Caco-2 (cell line): ENCODE measurements at places on chromosomes 2 and 18. TPM values are rescaled to one million over a fixed set of nuclear protein-coding genes. Genes with fewer than 3 reads are reported as not detected.
A peak's percentile ranks its signal among the peaks of the same experiment; 100 is the strongest.

GRCh38 chr2:198054299-198054698 is 249.9 kb downstream of the PLCL1 start:
- no peaks in the 10 kb centered on the region for H3K4me1 ChIP-seq
- H3K36me3 ChIP-seq, result no peaks in the 10 kb centered on the region
- no peaks in the 10 kb centered on the region for H3K27me3 ChIP-seq
- DNase-seq, result peak; percentile 51

GRCh38 chr2:7034303-7034702 is 117.1 kb downstream of the RNF144A start:
- H3K27me3 ChIP-seq, result no peaks in the 10 kb centered on the region
- H3K36me3 ChIP-seq, result no peaks in the 10 kb centered on the region
- no peak overlapping the region for H3K4me3 ChIP-seq
- H3K4me1 ChIP-seq, result no peaks in the 10 kb centered on the region

KCNE4 gene
- total RNA-seq, result not detected in 2 replicates

CXCR4 gene
- 1.00 and 1.4 TPM in 2 replicates for total RNA-seq

- H3K4me1 ChIP-seq, result no peaks in the 10 kb centered on the region
- H3K4me3 ChIP-seq, result no peak overlapping the region
- no peak for DNase-seq
- no peaks in the 10 kb centered on the region for H3K27me3 ChIP-seq
- H3K27ac ChIP-seq, result no peak overlapping the region
Observed at GRCh38 chr18:36387310-36387709, 89.8 kb downstream of the FHOD3 start.

GRCh38 chr18:32373995-32374394 is 96.7 kb downstream of the GAREM1 start:
- no peak overlapping the region for H3K4me3 ChIP-seq
- no peak overlapping the region for H3K27ac ChIP-seq
- DNase-seq, result no peak
- no peaks in the 10 kb centered on the region for H3K36me3 ChIP-seq
- H3K4me1 ChIP-seq, result peaks cover 19% of the 10 kb centered on the region

DNA sequence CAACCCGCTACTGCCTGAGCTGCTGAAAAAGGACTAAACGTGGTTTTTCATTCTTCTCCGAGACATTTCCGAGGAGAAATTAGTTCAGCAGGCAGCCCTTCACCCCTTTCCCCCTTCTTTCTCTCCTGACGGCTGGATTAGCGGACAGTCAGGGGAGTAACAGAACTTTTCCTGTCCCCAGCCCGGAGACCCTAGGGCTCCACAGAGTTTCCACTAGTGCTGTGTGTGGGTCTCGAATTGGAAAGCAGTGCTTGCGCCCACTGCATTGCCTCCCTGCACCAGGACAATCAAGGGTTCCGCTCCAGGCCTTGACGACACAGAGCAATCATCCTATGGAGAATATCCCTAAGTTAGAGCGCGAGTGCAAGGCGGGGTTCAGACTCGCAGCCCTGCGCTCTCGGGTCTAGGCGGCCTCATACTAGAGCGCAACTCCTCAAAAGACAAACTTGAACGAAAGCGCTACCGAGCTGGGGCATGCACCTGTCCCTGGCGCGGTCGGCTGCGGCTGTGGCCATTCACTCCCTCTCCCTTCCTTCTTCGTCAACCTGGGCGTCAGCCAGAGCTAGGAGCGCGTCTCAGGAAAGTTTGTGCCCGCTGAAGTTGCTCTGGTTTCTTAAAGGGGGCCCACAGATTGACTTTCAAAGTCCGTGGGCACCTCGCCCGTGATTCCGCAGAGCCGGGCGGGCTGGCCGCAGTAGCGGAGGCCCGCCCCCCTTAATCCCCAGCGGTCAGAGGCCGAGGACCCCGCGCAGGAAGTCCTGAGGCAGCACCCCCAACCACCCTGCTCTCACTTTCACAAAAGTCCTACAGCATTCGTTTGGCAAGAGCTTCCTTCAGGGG is 801 bp downstream of the OSR1 start:
- H3K27ac ChIP-seq, result no peak overlapping the region
- H3K27me3 ChIP-seq, result no peaks in the 10 kb centered on the region
- no peaks in the 10 kb centered on the region; the same call in 1 of the 2 replicates for H3K4me1 ChIP-seq
- H3K4me3 ChIP-seq, result peak overlapping the region; percentile 65

GRCh38 chr2:241794250-241794823 is 14.7 kb upstream of the NEU4 start:
- H3K27me3 ChIP-seq, result no peaks in the 10 kb centered on the region
- DNase-seq, result no peak
- no peak overlapping the region for H3K4me3 ChIP-seq
- H3K27ac ChIP-seq, result no peak overlapping the region

GRCh38 chr2:3264010-3264744 is 113.4 kb downstream of the EIPR1 start:
- no peak overlapping the region for H3K4me3 ChIP-seq
- no peak overlapping the region for H3K27ac ChIP-seq
- H3K4me1 ChIP-seq, result no peaks in the 10 kb centered on the region
- no peaks in the 10 kb centered on the region for H3K36me3 ChIP-seq
- DNase-seq, result no peak
- no peaks in the 10 kb centered on the region for H3K27me3 ChIP-seq

REG3A gene
- total RNA-seq, result 0.45 and 1.1 TPM in 2 replicates

GRCh38 chr18:14221689-14222088 is 89.5 kb upstream of the ZNF519 start:
- no peak for DNase-seq
- H3K27ac ChIP-seq, result no peak overlapping the region
- H3K36me3 ChIP-seq, result no peaks in the 10 kb centered on the region
- no peaks in the 10 kb centered on the region for H3K27me3 ChIP-seq

CD8B2 gene
- 0.09 and 0.14 TPM in 2 replicates for total RNA-seq

DNA sequence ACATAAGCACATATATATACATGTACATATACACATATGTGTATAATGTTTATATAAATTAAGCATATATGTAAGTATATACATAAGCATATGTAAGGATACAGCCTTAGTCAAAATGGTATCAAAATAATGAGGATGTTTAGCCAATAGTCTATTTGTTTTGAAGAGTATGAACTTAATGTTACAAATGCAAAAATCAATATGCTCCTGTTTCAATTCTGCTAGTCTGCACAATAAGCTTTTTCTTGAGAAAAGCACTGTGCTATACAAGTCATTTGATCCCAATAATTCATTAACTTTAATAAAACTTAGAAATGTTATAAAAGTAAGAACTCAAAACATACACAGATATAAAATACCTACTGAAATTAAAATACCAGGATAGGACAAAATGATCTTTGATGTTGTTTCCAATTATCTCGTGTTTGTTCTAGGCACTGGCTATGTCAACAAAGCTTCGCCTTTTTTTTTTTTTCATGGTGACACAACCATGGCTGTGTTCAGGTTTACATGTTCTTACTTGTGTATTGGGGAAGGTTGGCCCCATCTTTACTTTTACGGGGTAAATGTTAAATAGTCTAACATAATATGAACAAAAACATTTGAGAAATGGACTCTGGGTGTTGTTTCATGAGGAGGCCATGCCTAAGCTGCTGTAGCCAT is 271.1 kb upstream of the CDH19 start:
- no peak overlapping the region for H3K4me3 ChIP-seq
- no peaks in the 10 kb centered on the region for H3K36me3 ChIP-seq
- H3K27ac ChIP-seq, result no peak overlapping the region
- DNase-seq, result no peak

GRCh38 chr2:168231609-168232241 is 15.7 kb downstream of the STK39 start:
- H3K27ac ChIP-seq, result no peak overlapping the region
- no peak overlapping the region for H3K4me3 ChIP-seq
- H3K4me1 ChIP-seq, result no peaks in the 10 kb centered on the region
- no peaks in the 10 kb centered on the region for H3K27me3 ChIP-seq

UGT1A10 gene
- total RNA-seq, result 0.77 and 1.0 TPM in 2 replicates

MARCHF4 gene
- not detected in 2 replicates for total RNA-seq

LYPD6B gene
- 28.5 and 35.8 TPM in 2 replicates for total RNA-seq

CPO gene
- total RNA-seq, result not detected in 2 replicates

DNA sequence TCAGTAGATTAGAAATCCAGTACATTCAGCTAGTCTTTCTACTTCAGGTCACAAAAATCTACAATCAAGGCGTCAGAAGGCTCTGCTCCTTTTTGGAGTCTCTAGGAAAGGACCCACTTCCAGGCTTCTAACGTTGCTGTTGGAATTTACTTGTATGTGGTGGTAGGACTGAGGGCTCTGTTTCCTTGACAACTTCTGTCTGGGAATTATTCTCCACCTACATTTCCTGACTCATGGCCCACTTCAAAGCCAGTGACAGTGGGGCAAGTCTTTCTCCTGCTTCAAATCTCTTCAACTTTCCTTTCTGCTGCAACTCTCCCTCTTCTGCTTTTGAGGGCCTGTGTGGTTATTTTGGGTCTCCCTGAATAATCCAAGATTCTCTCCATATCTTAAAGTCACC is 10.4 kb upstream of the TMX3 start:
- no peak overlapping the region for H3K4me3 ChIP-seq
- no peak overlapping the region for H3K27ac ChIP-seq
- H3K27me3 ChIP-seq, result no peaks in the 10 kb centered on the region
- no peaks in the 10 kb centered on the region for H3K36me3 ChIP-seq

DNA sequence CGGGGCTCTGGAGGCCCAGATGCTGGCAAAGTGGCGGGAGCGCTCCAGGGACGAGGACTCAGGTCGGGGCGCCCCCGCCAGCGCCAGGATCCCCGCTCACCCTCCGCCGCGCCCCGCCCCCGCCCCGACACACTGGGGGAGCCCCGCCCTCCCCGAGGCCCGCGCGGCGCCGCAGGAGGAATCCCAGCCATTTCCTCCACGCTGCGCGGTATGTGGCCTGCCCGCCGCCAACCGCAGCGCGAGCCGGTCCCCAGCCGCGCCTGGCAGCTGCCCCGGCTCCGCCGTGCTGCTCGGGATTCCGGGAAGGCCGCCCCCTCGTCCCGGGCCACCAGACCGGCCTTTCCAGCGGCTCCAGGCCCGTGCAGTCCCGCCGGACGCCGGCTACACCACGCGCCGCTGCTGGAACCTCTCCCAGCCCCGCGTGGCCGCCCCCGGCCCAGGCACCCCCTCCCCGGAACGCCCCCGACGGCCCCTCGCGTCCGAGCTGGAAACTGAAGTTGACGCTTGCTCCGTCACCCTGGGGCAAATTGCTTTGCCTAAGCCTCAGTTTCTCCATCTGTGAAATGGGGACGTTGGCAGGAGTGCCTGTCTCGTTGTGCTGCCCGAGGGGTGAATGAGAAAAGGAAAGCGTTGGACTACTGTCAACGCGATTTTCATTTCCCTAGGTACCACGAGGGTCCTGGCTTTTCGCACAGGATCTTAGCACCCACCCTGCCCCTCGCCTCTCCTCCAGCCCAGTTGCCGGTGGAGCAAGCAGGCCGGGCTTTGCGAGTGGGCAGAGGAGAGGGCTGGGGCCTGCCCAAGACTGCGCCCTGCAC is 53.6 kb downstream of the PKDCC start:
- no peaks in the 10 kb centered on the region for H3K27me3 ChIP-seq
- DNase-seq, result no peak
- H3K27ac ChIP-seq, result peak overlapping the region; percentile 96
- H3K36me3 ChIP-seq, result no peaks in the 10 kb centered on the region

DNA sequence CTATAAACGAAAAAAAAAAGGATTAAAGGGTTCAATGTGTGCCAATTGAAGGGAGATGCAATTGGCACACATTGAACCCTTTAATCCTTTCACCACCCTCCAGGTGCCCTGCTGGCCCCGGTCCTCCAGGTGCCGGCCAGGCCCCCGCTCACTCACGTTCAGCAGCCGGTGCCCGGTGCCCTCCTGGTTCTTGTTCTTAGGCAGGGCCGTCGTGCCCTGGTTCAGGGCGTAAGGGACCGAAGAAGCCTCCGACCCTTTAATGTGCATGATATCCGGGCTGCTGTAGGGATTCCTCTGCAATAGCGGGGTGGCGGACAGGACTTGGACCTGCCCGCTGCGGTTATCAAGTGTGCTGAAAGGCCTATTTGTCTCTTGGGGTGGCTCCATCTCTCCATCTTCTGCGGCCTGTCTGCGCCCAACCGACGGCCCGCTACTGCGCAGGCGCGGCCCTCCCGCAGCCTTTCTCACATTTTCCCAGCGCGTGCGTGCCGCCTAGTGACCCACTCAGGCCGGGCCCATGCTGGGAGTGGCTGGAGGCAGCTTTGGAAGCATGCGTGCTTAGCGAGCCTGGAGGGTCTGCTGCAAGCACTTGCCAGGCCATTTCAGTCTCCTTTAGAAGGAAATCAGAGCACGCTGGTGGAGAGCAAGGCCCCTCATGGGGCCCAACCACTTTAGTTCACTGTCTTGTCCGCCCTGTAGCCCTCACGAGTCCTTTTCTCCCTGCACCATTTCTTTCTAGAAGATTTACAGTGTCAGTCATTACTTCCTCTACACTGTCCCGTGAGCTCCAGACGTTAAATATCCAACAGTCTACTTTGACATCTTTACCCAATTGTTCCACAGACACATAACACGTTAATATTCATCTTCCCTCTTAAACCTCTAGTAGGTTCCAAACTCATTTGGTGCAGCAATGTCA is 24.3 kb downstream of the TMEM237 start:
- no peaks in the 10 kb centered on the region for H3K4me1 ChIP-seq
- no peak overlapping the region for H3K4me3 ChIP-seq
- DNase-seq, result no peak
- H3K27me3 ChIP-seq, result no peaks in the 10 kb centered on the region
- no peak overlapping the region for H3K27ac ChIP-seq

TRIM43 gene
- not detected in 2 replicates for total RNA-seq

- no peaks in the 10 kb centered on the region; the same call in 1 of the 2 replicates for H3K27me3 ChIP-seq
- no peak overlapping the region for H3K27ac ChIP-seq
- no peaks in the 10 kb centered on the region for H3K36me3 ChIP-seq
- no peak overlapping the region for H3K4me3 ChIP-seq
Observed at GRCh38 chr18:4586731-4587130, 131.6 kb upstream of the DLGAP1 start.

- no peaks in the 10 kb centered on the region for H3K27me3 ChIP-seq
- H3K36me3 ChIP-seq, result no peaks in the 10 kb centered on the region
- no peak overlapping the region for H3K27ac ChIP-seq
- no peak overlapping the region for H3K4me3 ChIP-seq
Observed at GRCh38 chr2:217947383-217948350, 55.1 kb downstream of the TNS1 start.

ACADL gene
- not detected in 2 replicates for total RNA-seq

DNAJC5G gene
- 0.25 and 0.51 TPM in 2 replicates for total RNA-seq

- no peaks in the 10 kb centered on the region; the same call in 1 of the 2 replicates for H3K27me3 ChIP-seq
- H3K4me1 ChIP-seq, result no peaks in the 10 kb centered on the region
- H3K27ac ChIP-seq, result no peak overlapping the region
- no peaks in the 10 kb centered on the region for H3K36me3 ChIP-seq
Observed at GRCh38 chr2:100767810-100768806, 51.8 kb upstream of the NPAS2 start.

DNA sequence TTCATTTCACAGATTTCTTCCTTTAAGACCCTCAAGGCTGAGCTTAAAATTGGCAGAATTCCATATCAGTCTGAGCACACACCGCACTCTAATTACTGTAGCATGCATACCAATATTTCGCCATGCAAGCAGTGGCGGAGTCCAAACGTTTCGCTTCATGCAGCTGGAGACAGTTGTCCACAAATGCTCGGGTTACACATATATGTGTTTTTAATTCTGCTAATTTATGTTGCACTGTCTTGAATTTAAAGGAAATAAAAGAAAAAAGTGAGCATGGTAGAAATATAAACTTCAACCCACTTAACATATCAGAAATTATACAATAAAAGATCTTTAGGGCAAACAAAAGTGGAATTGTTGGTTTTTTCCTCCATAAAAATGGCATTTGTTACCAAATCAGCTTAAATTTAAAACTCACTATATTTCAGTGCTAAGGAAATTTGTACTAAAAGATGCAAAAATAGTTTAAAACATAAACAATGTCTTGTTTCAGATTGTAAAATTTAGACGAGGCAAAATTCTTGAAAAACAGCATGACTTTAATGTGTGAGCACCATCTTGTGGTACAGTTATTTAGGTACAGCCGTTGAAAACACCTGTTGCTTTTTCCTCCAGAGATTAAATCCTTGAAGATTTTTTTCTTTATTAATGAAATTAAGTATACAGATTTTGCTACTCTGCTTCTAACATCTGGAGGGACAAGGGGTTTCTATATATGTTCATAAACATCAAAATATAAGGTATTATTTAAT is 24.1 kb upstream of the KANSL1L start:
- H3K4me3 ChIP-seq, result no peak overlapping the region
- H3K27me3 ChIP-seq, result no peaks in the 10 kb centered on the region
- no peaks in the 10 kb centered on the region for H3K36me3 ChIP-seq
- DNase-seq, result peak; percentile 17
